GM13977 (cell line): ENCODE measurements at places on chromosomes 5 and 9.

- no peak for DNase-seq
These were observed 36.2 kb upstream of the GZMA start for GRCh38 chr5:55066277-55066676.

GRCh38 chr9:34218446-34218845 lies 39.6 kb downstream of the UBAP1 start:
- no peak for DNase-seq

GRCh38 chr9:20417373-20418080 lies 204.8 kb downstream of the MLLT3 start:
- DNase-seq: no peak

DNA sequence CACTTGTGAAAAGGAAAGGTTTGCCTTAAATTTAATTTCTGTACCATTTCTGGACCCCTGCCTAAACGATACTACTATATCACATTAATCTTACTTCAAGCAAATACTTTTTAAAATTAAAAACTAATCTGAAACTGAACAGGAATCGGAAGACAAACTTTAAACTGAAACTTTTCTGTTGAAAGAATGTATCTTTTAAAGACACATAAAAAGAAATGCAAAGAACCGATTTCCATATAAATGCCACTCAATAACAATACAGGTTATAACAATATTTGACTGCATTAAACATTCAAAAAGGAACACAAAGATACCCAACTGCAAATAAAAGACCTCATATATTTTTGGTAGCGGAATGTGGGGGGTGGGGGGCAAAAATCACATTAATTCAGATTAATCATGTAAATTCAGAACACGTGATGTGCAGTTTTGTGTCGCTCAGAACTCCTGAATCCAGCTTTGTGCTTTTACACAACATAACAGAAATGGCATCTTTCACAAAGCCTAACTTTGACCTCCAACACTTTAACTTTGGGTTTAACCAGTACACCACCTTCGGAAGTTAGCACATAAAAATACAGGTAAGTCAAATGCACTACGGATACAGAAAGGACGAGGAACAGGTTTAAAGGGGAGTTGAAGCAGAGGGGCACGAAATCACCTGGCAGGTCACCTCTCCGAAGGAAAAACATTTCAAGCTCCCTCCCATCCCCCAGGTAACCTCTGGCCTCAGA lies 925 bp downstream of the LIFR start:
- peak; percentile 25 for DNase-seq

GRCh38 chr9:111348821-111349271 lies 18.8 kb upstream of the OR2K2 start:
- DNase-seq: no peak

DNA sequence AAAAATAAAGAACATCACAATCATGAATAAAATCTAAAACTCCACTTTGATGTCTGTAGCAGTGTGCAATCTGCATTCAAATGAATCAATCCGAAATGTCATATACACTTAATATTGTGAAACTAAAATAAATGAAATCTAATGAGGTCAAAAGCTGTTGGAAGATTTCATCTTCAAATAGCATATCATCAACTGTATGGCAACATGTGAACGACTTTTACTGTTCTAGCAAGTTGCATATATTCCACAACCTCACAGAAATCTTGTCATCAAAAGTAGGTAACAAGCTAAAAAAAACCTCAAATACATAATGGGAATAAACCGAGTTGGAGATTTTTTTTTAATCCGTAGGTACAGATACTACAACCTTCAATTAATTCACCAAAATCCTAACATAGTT lies 1.2 kb downstream of the PTBP3 start:
- DNase-seq: no peak

DNA sequence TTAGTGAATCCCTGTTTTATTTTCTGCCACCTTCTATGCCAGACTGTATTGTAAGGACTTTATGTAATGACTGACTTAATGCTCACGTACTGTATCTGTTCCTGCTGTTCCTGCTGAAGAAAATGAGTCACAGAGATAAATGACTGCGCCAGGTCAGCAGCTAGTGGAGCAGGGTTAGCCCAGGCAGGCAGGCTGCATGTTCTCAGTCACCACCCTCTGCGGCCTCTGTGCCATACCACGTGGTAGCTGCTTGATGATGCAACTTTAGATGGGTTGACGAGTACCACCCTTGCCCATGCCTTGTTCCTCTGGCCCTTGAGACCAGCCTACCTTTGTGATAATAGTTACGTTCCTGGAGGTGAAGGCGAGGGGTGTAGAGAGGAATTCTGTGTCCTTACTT lies 161.9 kb downstream of the TRIO start:
- DNase-seq: no peak

GRCh38 chr9:36843964-36844363 lies 190.1 kb downstream of the PAX5 start:
- DNase-seq: no peak

DNA sequence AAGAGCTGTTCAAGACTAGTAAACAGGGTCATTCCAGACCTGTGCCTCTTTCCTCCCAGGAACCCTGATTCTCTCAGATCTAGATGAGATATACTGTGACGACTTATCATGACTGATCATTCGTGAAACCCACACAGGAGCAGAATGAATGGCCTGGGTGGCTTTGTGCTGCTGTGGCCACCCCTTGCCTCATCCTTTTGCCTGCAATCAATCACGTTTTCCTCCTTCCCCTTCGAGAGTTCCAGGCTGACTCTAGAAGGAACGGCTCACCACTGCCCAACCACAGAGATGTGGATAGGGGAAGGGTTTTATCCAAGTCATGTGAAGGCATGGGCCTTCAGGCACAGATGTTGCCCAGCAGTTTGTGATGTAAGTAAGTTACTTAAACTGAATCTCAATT lies 5.8 kb downstream of the ANXA6 start:
- peak; percentile 59 for DNase-seq
